Mesothelial cell of epicardium (in vitro differentiated cells): ENCODE measurements at places on chromosomes 16 and 17. TPM values are rescaled to one million over a fixed set of nuclear protein-coding genes. Genes with fewer than 3 reads are reported as not detected.

HID1 gene
- 50.7 to 56.3 TPM (median 54.2 TPM) in 3 replicates for total RNA-seq

TUFM gene
- 122 to 134 TPM (median 127 TPM) in 3 replicates for total RNA-seq

WNT9B gene
- total RNA-seq, result 1.2 to 2.0 TPM (median 1.6 TPM) in 3 replicates

- no peak for DNase-seq
Observed at GRCh38 chr16:28308794-28309584, 16.7 kb downstream of the SBK1 start.

DNA sequence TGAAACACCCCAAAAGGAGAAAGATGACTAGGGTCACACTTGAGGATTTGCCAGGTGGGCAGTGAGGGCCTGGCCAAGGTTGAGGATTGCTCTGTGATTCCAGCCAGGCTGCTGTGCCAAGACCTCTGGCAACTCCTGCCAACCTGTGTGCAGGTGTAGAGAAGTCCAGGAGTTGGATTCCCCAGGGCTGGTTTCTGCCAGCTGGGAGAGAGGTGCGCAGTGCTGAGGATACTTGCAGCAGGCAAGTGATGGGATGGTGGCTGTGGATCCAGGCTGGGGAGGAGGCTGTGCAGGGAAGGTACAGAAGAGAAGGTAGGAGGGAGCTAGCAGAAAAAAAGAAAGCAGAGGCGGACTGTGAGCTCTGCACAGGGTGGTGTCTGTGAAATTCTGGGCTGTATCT is 6.6 kb downstream of the RIPOR1 start:
- no peak for DNase-seq

DNA sequence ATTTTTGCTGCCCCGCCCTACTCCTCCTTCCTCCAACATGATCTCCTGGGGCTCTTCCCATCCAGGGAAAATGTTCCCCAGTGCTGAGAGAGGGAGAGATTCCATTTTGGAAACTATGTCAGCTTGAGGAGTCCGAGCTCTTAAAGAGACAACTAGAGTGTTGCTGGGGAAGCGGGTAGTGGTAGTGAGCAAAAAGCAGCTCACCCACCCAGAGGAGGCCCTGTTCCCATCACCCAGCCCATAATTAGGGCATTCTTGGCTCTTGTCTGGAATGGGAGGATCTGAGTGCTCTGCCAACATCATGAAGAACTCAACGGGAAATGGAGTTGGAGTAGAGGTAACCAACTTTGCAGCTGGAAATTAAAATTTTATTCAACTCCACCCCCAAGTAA is 9.1 kb upstream of the MSL1 start:
- no peak for DNase-seq

DNA sequence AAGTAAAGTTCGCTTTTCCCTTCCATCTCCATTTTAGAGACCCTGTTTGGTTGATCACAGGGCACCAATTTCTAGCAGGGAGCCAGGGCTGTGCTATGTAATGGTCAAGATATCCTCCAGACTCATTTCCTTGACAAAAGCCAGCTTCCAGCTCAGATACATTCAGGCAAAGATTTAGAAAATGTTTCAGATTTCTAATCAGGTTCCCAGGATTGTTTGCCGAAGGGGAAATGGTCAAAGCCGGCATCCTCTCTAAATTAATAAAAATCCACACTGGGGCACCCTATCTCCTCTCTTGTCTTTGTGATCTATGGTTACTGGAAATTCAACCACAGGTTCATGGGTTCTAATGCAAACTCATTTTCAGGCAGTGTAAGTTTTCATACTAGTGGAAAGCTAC is 686.8 kb upstream of the KIF2B start:
- no peak for DNase-seq

HSD11B2 gene
- total RNA-seq, result 3.0 to 4.1 TPM (median 3.7 TPM) in 3 replicates

DNA sequence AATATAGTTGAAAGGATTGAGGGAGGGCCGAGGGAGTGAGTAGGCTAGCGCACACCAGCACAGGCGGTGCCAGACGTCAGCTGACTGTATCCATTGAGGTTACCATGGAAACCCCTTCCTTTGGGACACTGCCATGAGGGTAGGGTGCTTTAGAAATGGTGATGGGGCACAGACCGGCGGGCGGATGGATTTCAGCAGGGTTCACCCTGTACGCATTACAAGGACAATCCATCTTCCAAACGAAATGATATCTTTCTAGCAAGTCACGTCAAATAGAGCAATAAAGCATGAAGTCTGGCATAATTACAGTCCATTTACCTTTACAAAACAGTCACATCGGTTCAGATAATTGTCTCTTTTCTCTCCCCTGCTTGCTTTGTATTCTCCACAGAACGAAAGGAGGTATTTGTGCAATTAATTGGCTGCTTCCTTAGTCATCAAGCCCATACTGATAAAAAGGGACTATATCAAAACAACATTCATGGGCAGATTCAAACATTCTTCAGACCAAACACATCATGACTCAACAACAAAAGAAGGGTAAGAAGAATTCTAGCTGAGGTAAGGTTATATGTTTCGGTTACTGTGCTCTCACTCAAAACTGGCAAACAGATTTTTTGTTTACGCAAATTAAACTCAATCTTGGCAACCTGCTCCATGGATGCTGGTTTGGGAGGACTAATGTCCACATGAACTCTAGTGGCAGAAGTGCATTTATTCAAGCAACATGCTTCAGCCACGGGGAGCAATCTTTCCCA is 140.6 kb downstream of the CDK5R1 start:
- no peak for DNase-seq

GRCh38 chr17:82965371-82965770 is 114.0 kb upstream of the METRNL start:
- DNase-seq, result no peak

- DNase-seq, result no peak
Observed at GRCh38 chr16:72399811-72400210, 227.9 kb upstream of the PMFBP1 start.

DNA sequence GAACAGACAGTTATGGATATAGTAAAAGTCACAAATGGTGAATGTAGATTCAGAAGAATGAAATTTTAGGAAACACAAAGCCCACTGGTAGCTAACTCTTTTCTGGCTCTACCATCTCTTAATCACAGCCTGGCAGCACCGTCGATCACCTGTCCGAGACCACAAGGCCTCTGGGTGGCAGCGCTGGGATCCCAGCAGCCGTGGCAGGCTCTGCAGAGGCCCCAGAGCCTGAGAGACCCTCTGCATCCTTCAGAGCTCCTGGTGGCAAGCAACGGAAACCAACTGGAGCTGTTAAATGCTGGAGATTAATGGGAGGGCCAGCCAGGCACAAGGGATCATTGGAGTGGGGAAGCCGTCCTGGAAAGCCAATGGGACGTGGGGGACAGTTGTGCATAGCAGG is 26.3 kb downstream of the LAT start:
- DNase-seq, result no peak

SLC9A5 gene
- total RNA-seq, result 2.9 to 3.5 TPM (median 3.3 TPM) in 3 replicates

DNA sequence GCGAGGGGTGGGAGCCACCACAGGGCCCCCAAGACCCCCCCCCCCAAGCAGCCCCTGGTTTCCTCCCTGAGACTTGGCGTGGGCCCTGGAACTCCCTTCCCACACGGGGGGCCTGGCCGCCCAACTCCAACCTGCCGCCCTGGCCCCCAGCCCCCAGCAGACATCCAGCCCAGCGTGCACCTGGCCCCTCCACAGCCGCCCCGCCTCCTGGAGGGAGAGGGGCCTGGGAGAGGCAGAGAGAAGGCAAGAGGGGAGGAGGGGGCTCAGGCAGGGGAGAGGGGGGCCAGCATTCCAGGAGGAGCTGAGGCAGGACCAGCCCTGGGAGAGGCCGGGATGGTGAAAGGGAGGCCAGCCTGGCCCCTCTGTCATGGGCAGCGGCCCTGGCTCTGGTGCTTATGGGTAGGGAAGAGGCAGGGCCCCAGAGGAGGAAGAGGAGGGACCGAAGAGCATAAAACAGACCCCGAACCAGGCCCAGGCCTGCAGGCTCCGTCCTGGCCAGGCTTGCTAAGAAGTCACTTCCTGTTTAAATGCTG is 16.7 kb downstream of the IL34 start:
- DNase-seq, result no peak

APOH gene
- not detected in 3 replicates for total RNA-seq
